Liver (tissue), 10 donors: ENCODE measurements at places on chromosomes 1 and 21.

DNA sequence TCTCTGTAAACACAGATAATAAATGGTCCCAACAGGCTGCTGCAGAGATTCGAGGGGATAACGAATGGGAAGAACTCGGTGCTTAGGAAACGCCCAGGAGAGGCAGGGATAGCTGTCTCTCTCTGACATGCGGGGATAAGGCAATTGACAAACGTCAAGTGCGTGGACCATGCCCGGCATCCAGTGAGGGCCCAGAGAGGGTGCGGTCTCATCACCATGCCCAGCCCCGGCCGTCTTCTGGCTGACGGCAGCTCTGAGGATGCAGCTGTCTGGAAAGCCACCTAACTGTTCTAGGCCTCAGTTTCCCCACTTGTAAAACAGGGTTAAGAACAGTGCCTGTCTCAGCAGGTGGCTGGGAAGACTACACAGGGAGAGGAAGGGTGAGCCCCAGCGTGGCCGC is 48.1 kb downstream of the ACOT7 start:
- no peak for DNase-seq

DNA sequence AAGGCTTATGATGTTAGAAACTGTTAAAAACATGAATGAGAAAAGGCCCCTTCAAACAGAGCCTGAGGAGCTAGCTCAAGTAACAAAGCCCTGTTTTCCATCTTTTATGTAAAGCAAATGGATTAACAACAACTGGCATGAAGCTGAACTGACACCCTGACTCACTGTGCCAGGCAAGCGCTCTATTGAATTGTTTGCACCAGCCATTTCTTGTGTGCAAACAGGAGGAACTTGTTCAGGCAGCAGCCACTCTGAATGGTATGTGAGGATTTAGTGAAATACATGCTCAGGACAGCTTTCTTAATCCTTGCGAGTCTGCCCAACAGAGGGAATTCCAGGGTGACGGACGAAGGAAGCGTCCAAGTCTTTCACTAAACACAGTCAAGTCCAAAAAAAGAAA is 291.1 kb upstream of the ADGRL2 start:
- no peak for DNase-seq

DNA sequence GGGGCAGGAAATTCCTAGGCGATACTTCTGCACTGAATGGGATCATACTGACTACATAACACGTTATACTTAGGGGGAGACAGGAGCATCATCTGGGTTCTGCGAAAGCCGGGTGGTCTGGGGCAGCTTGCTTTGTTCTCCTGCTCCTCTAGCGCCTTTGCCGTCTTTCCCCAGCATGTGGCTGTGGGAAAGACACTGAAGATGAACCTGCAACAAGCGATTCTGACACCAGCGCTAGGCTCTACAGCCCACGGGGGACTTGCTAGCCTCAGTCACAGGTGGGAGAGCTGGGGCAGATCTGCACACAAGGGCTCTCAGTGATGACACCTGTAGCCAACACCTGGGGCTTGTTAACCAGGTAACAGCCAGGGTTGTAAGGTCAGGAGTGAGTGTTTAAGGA is 51.8 kb downstream of the CD46 start:
- DNase-seq: no peak

GRCh38 chr21:26412885-26413284 is 160.2 kb downstream of the CYYR1 start:
- DNase-seq: no peak

GRCh38 chr1:108747171-108747850 is 837 bp downstream of the STXBP3 start:
- DNase-seq: peak; percentile 78

DNA sequence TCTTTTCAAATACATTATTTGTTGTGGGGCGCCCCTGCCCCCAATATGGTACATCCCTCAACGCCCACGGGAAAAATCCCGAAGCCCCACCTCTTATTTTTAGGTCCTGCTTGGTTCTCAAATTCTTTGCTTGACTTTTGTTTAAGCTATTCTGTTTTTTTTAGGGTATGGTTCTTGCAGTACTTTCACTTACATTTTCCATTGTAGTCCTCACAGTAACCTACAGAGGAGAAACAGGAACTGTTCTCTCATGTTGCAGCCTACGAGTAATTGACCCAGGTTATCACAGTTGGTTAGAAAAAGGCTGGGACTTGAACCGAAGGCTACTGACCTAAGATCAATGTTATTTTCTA is 697 bp upstream of the C21orf91 start:
- no peak for DNase-seq

DNA sequence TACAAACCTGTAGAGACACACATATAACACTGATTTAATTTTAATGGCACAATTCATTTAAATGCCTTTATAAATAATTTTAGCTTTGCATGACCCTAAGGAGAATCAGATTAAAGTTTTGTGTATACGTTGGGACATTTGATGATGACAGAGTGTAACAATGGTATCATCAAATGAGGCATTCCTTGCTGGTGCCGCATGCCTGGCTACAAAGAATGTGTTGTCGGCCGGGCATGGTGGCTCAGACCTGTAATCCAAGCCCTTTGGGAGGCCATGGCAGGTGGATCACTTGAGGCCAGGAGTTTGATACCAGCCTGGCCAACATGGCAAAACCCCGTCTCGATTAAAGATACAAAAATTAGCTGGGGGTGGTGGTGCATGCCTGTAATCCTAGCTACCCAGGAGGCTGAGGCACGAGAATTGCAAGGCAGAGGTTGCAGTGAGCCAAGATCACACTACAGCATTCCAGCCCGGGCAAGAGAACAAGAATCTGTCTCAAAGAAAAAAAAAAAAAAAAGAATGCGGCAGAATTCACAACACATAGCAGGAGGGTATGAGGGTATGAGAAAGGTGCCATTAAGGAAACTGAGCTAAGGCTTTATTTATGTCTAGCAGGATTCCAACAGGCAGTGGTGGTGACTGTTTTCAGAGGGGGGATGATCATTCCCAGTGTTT is 58.9 kb downstream of the PTPN14 start:
- DNase-seq: no peak

DNA sequence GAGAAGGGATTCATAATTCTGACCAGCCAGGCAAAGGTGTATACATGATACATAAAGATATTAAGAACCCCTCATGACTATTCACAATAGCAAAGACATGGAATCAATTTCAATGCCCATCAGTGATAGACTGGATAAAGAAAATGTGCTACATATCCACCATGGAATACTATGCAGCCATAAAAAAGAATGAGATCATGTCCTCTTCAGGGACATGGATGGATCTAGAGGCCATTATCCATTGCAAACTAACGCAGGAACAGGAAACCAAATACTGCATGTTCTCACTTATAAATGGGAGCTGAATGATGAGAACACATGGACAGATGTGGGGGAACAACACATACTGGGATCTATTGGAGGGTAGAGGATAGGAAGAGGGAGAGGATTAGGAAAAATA is 21.4 kb downstream of the CR1L start:
- DNase-seq: no peak

- no peak for DNase-seq
These were observed 19.9 kb downstream of the NPL start for GRCh38 chr1:182809414-182809957.

GRCh38 chr21:41973427-41973831 is 19.6 kb upstream of the C2CD2 start:
- DNase-seq: peak; percentile 13

DNA sequence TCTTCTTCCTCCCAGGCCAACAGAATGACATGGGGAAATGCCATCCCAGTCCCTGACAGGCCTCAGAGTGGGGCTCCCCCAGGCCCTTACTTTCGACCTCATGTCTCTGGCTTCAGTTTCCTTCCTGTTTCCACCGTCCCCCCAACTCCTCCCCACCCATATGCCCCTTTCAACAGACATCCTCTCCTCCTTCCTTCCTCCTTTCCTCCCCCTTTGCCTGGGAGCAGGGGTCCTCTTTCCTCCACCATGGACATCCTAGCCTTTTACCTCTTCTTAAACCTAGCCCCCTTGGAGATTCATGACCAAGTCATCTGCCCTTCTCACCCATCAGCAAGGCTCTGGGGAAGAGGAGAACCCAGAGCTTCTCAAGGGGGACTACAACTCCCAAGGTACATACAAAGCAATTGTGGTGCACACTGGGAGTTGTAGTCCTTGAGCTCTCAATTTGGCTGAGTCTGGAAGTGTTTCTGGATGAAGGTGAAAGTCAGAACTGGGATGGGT is 4.0 kb downstream of the ZBTB7B start:
- DNase-seq: no peak

- no peak for DNase-seq
These were observed 8.0 kb downstream of the SMAP2 start for GRCh38 chr1:40381268-40382107.

- no peak for DNase-seq
These were observed 85.5 kb upstream of the CACNA1E start for GRCh38 chr1:181397845-181398244.

GRCh38 chr1:119327450-119328155 is 41.0 kb upstream of the HAO2 start:
- DNase-seq: peak; percentile 42

DNA sequence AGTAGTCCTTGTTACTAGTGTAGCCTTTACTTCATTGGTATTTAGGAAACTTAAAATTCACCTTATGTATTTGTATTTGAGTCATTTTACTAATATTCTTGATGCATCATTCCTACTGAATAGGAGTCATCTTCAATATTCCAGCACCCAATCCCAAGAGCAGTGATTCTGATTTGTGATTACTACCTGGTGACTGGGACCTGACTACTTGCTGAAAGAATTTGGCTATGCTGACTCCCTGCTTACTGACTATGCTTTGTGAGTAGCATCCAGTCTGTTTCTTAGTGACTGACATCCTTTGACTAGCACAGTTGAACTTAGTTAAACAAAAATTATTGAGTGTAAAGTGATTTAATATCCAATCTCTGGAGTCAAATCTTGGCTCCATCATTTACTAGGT is 129.9 kb upstream of the NEGR1 start:
- no peak for DNase-seq

DNA sequence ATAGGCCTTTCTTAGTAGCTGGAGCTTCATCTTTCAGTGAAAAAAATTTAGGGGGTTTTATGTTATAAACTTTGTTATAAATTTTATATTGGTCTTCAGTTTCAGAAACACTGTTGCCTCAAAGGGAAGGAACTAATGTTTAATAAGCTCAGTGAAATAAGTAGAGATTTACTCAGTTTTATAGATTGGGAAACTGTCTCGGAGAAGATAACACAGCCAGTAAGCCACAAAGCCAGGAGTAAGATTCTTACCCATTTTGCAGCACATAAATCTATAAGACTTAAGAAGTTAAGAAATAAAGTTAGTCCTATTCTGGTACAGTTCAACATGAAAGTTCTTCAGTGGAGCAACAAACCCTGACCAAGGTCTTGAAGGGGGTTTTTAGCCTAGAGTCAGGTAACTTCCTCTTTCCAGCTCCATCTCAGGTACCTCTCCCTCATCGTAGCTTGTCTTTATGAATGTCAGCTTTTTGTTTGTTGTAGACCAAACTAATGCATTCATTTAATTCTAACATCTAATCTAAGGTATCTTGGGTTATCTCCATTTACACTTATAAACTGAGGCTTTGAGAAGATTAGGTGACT is 3.3 kb downstream of the KPNA6 start:
- no peak for DNase-seq

DNA sequence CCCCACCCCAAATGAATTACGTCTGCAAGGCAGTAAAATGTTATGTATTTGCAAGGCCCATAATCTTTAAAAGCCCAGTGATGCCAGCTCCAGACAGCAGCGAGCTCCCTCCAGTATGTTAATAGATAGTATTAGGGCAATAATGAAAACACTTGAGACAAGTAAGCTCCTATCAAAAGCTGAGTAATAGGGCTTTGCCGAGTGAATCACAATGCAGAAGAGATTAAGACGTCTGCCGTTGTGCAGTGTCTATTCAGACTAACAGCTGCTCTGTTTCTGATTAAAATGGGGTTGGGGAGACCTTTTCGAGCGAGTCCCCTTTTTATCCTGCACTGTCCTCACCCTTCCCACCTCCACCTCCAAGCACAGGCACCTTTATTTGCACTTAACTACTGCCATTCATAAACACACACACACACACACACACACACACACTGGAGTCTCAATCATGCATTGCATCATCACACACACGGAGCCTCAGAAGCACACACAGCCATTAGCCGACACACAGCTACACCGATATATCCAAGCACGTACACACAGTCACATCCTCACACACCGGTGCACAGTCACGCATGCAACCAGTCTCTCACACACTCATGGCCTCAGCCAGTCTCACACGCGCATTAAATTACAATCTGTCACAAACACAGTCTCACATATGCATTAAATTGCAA is 46.0 kb upstream of the FOXO6 start:
- no peak for DNase-seq

DNA sequence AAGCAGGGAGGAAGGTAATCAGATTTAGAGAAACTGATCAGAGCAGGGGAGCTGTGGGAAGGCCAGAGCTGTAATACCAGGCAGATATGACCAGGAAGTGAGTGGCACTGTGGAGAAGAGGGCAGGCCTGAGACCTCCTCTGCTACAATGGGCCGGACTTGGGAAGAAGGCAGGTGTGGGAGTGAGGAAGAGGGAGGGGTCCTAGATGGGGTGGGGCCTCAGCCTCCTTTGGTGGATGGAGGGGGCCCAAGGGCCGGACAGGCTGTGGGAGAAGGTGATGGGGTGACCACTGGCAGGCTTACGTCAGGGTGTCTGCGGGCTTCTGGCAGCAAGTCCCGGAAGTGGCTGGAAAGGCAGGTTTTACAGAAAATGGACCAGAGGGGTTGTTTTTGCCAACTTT is 5.0 kb upstream of the HPCA start:
- DNase-seq: no peak

DNA sequence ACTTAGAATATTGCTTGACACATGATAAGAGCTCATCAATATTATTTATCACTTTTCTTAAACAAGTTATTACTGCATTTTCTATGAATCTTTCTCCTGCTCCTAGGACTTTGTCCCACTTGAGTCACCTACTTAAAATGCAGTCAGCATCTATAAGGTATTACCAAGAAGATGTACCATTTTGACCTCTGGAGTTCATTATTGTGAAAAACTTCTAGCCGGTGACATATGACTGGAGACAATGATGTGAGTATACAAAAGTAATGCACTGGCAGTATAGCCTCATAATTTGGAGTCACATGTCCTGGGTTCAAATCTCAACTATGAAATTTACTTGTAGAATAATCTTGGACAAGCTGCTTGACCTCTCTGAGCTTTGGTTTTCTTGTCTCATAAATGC is 278.5 kb downstream of the PLPP3 start:
- DNase-seq: no peak

GRCh38 chr21:44972821-44973220 is 33.0 kb downstream of the SLX9 start:
- DNase-seq: no peak

- DNase-seq: no peak
These were observed 32.6 kb downstream of the SLC16A1 start for GRCh38 chr1:112923234-112923958.
